ENCODE measurements at places on chromosomes 7 and 10.

GRCh38 chr7:106590209-106590816 lies 70.6 kb downstream of the CCDC71L start:
- no peak for DNase-seq

GRCh38 chr10:870564-871166 lies 60.8 kb downstream of the LARP4B start:
- no peak for DNase-seq

- no peak for DNase-seq
These were observed 30.9 kb downstream of the OCM2 start for GRCh38 chr7:97959046-97959445.

GRCh38 chr10:132370426-132371340 lies 26.3 kb upstream of the PWWP2B start:
- DNase-seq = no peak

DNA sequence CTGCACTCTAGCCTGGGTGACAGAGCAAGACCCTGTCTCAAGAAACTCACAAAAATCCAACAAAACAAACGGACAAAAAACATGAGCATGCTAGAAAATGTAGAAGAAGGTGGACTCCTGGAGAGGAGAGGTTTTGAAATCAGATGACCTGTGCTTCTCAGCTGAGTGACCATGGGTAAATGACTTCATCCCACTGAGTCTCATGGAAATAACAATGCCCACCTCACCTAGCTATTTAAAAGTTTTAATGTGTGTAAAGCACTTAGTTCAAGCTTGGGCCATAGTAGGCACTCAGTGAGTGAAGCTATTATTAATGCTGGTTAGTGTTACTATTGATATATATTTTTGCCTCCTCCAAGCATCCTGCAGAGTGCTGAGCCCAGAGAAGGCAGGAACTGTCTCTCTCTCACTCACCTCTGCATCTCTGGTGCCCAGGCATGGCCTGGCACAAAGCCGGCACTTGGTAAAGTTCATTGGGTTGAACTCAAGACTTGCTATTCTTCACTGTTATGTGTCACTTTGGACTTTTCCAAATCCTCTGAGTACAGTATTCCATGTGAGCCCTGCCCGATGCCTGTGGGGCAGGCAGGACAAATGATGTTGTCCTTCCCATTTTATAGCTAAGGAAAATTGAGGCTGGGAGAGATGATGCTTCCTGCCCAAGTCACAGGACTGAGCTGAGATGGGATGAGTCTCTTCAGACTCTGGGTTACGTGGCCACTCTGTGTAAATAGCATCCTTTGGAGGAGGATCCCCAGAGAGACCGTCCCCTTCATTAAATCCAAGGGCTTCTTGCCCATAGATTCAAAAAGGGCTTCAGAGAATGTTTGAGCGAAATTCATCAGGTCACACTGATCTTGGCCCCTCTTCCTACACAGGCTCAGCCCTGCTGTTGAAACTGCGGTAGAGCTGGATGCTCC lies 81.4 kb upstream of the EMX2 start:
- DNase-seq = no peak

DNA sequence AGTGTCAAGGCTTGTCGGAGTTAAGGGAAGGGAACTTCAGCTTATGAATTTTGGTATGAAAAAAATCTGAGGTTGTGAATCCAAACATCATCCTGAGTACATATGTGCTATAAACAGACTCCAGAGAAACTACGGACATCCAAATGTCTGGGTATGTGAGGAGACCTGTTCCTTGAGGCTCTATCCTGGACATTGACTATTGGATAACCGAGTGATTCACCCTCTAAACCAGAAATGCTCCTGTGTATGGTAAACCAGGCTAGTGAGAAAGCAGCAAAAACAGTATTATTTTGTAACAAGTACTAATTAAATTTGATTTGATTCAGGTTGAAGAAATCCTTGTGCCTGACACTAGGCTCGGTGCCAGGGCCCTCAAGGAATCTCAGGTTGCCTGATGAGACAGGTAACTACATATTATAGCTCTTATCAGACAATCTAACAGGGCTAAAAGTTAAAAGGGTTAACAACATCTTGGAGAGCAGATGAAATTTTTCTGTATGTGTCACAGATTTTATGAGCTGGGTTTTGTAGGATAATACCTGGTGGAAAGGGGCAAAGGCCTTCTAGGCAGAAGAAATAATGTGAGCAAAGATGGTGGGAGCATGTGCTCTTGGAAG lies 10.4 kb upstream of the STOX1 start:
- no peak for DNase-seq

DNA sequence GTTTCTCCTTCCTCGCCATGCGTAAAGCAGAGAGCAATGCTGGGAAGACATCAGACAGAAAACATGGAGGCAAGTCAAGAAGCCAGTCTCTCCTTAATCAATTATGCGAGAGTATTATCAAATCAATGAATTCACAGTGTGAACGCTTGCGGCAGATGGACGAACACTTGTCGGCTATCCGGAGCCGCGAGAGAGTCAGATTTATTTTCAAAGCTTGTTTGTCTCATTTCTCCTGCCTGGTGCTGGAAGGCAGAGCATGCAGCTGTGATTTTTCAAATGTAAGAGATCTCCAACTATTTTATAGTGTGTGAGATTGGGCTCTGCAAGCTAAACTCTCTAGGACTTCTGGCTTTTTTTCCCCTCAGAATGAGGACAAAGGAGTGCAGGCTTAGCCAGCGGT lies 252.3 kb downstream of the SNX10 start:
- no peak for DNase-seq

GRCh38 chr10:74282151-74282847 lies 131.3 kb downstream of the ADK start:
- DNase-seq = no peak

GRCh38 chr10:52172581-52172980 lies 141.5 kb upstream of the DKK1 start:
- DNase-seq = no peak

GRCh38 chr10:4373098-4373497 lies 452.9 kb upstream of the AKR1E2 start:
- DNase-seq = no peak

- peak; percentile 49 for DNase-seq
These were observed 950.7 kb upstream of the PHF14 start for GRCh38 chr7:10022957-10023356.

DNA sequence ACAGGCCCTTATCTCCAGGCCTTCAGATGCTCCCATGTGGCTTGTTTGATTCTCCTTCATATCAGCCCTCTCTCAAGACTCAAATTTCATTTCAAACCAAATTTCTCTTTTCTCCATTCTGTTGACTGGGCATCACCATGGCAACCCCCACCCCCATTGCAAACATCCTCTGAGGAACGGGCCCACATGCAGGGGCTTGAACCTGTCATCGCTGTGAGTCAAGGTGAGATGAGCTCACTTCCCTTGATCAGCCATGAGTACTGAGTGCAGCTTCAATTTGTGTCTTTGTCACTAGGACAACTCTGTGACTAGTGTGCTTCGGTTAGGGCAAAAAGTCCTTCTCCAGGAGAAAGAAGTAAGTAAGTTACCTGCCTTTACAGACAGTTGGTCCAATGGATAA lies 41.9 kb downstream of the CALML3 start:
- DNase-seq = no peak

- DNase-seq = peak; percentile 16
These were observed 77.2 kb downstream of the TCF7L2 start for GRCh38 chr10:113027230-113027573.

- DNase-seq = no peak
These were observed 62.1 kb upstream of the ADGRA1 start for GRCh38 chr10:133025558-133026090.

DNA sequence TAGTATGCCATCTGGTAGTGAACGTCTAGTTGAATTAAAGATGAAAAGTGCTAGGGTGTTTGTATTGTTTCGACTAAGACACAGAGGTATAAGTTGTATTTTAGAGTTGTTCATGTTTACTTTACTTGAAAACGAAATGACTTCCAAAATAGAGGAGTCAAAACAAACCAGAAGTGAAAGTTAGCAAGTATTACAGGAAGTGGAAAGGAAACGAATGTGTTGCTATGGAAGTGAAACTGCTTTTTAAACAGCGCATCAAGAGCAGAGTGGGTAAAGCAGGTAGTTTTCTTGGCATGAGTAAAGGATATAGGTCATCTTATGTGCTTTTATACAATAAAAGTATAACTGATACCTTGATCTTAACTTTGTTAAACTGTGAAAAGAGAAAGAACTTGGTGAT lies 20.0 kb upstream of the GALNTL5 start:
- no peak for DNase-seq

DNA sequence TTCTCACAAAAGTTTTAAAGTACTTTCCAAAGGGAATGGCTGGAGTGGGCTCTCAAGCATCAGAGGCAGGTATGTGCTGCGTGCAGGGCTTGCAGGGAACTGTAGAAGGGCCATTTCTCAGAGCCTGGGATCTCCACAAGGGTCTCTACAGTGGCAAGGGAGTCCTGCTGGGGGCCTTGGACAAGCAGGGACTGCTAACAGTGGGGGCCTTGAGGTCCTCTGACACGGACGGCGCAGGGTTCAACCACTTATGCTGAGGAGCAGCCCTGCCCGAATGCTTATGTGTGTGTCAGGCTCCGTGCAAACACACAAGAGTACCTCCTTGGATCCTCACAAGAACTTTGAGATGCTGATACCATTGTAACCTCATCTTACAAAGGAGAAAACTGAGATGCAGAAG lies 342.1 kb upstream of the COBL start:
- no peak for DNase-seq

DNA sequence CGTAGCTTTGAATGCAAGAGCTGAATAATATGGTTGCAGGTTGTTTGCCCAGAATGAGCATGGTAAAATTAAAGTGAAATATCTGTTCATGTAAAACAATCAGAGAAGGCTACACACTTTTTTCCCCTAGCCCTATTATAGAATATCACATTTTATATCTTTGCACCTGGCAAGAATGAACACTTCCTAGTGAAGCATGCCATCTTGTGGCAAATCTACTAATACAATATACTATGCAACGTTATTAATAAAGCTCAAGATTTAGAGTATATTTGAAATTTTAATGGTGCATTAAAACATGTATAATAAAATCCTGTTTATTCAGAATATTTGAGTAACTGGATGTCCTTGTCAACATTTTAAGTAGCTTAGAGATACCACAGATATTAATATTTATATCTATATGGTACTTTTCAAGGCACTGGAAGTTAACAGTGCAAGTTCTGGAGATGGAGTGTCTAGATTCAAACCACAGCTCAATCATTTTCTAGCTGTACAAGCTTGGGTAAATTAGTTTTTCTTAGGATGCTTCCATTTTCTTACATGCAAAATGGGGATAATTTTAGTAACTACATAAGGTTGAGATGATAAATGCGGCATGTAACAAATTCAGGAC lies 643.1 kb upstream of the SEMA3D start:
- no peak for DNase-seq

GRCh38 chr7:105578496-105578895 lies 2.8 kb downstream of the EFCAB10 start:
- DNase-seq = no peak

GRCh38 chr10:130354573-130354954 lies 218.4 kb downstream of the GLRX3 start:
- no peak for DNase-seq

- no peak for DNase-seq
These were observed 59.3 kb downstream of the NUDCD3 start for GRCh38 chr7:44431091-44431608.

DNA sequence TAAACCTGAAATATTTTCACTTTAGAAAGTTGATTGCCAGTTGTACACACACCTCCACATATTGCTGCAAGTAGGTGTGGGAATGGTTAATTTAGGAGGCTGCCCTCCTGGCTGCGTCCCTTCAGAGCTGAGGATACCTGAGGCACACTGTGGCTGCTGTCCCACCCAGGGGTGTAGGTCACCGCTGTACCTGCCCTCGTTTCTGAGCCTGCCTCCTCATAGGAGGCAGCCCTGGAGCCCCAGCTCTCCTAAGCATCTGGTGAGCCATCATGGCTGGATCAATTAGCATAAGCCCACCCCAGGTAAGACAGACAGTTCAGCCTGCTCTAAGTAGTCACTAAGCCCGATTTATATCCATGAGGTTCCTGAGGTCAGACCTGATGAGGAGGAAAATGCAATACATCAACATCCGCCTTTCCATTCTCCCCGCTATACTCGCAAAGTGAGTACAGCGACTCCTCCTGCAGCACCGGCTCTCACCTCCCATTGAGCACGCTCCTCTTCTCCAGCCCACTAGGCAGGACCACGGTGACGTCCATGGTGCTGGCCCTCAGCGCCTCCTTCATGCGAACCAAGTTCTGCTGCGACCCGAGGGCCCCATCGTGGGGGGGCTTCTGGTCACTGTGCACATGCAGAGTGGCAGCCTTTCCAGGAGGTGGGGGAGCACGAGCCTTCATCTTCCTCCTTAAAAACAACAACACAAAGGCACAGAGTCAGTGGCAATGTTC lies 97.2 kb downstream of the COBL start:
- no peak for DNase-seq

DNA sequence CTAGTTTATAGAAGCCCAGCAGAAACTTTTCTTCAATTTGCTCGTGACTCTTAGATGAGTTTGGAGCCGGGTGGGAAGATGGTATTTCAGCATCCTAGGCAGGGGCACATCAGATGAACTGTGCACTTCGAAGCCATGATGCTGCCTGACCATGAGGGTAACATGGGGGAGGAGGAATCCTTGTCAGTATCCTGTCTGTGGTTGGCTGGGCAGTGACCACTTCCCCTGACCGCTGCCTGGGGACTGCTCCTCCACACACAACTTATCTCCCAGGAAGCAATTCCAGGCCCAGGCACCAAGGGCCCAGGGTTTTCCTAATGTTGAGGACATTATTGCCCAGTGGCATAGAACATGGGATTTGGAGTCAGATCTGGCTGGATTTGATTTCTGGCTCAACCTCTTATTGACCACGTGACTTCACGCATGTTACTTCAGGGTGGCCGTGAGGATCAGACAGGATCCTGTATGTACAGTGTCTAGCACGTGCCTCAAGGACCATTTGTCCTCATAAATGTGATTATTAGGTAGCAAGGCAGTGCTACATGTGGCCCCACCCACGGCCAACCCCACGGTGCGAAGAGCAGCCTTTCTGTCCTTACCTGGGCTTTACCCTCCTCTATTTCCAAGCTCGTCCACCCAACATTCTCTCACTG lies 65.2 kb downstream of the PTPRE start:
- DNase-seq = no peak

- no peak for DNase-seq
These were observed 17.0 kb upstream of the ADAM12 start for GRCh38 chr10:126405239-126405775.

GRCh38 chr7:93196336-93196735 lies 29.9 kb downstream of the HEPACAM2 start:
- DNase-seq = no peak

- no peak for DNase-seq
These were observed 152.0 kb upstream of the PITRM1 start for GRCh38 chr10:3324612-3325038.

DNA sequence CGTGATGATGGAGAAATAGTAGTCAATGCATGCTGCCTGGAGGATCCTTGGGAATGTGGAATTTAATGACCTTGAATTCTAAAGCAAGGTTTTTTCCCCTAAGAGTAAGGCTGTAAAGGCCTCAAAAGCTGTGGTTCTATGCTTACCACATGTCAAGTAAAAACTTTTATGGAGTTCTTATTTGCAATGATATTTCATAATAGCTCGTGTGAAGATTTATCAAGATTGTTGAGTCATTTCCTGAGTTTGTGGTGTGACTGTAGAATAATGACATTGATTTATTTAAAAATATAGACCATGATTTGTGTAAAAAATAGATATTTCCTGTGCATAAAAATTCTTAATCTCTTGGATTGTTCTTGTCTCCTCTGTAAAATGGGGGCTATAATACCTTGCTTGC lies 67.5 kb upstream of the SORCS1 start:
- DNase-seq = no peak
